ENCODE measurements at places on chromosomes 16 and 17. TPM values are rescaled to one million over a fixed set of nuclear protein-coding genes. Genes with fewer than 3 reads are reported as not detected.

Gene SSTR5
- total RNA-seq: not detected

Gene CDH1
- total RNA-seq: 0.14 TPM

Gene SRCIN1
- 9.4 TPM for total RNA-seq

Gene ABCA3
- 8.4 TPM for total RNA-seq

Gene C17orf58
- 12.5 TPM for total RNA-seq
